ENCODE measurements at places on chromosomes 1 and 21.
A peak's percentile ranks its signal among the peaks of the same experiment; 100 is the strongest.

DNA sequence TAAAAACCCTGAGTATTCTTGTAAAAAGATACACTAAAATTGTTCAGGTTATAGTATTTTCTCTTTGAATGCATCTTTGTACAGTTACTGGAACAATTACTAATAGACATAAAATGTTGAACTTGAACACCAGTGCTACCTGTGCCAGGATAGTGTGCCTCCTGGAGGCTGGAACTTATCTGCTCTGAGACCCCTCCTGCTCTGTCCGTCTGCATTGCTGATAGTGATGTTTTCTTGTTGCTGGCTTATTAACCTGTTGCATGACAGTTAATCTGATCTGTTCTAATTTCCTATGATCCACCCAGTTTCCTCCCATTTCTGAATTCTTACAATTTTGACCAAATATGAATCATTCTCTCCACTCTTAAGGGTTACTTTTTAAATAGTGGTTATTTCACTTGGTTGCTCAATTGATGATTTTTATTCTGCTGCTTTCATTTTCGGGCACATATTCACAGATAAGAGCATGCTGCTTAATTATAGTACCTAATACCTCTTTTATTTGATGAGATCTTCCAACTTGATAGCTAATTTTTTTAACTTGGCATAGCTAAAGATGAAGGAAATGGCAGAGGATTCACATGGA, 101.4 kb downstream of the CC2D1B start:
- DNase-seq = no peak

DNA sequence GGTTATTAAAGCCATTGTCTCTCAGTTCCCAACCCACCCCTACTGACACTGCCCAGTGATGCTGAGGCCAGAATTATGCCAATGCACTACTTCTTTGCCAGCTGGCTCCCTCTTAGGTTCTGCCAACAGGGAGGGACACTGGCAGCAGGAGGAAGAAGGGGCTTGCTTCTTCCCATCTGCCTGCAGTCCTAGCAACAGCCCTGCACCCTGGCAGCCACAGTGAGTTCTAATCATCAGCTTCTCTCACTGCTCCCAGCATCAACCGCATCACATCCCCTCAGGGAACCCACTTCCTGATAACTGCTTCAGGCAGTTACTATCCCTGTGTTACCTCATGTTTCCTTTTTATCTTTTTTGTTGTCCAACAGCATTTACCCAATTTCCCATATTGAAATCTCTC, 86.2 kb downstream of the UBR4 start:
- no peak for DNase-seq

GRCh38 chr21:29571949-29572348, 273.2 kb downstream of the BACH1 start:
- no peak for DNase-seq

DNA sequence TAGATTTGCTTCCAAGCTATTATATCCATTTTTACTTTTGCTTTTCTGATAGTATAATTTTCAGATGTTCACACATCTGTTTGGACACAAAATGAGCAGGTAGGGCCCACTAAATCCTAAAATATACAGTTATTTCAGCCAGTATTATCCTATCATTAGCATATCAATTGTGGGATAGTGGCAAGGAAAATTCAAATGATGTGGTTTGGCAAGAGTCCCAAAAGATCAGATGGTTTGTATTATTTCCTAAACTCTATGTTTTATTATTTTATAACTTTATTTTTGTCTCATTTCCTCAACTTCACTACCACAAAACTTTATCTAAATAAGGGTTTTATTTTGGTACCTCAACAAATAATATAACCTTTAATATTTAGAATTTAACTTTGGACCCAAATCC, 1659.6 kb downstream of the NCAM2 start:
- DNase-seq = no peak

- no peak for DNase-seq
These were observed 69.7 kb downstream of the NFIA start for GRCh38 chr1:61152066-61152465.

DNA sequence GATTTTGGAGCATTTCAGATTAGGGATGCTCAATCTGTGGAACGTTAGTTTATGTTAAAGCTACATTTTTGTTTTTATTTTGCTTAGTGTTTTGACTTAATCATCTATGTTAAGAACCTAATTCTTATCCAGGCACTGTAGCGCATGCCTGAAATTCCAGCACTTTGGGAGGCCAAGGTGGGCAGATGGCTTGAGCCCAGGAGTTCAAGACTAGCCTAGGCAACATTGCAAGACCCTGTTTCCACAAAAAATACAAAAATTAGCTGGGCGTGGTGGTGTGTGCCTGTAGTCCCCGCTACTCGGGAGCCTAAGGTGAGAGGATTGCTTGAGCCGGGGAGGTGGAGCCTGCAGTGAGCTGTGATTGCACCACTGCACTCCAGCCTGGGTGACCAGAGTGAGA, 23.4 kb downstream of the FNBP1L start:
- DNase-seq = no peak

GRCh38 chr1:225410036-225410435, 17.8 kb downstream of the LBR start:
- DNase-seq = no peak

GRCh38 chr1:245679821-245680780, 525.3 kb downstream of the KIF26B start:
- DNase-seq = no peak

- DNase-seq = no peak
These were observed 125.5 kb downstream of the CHRM3 start for GRCh38 chr1:239511875-239512274.

DNA sequence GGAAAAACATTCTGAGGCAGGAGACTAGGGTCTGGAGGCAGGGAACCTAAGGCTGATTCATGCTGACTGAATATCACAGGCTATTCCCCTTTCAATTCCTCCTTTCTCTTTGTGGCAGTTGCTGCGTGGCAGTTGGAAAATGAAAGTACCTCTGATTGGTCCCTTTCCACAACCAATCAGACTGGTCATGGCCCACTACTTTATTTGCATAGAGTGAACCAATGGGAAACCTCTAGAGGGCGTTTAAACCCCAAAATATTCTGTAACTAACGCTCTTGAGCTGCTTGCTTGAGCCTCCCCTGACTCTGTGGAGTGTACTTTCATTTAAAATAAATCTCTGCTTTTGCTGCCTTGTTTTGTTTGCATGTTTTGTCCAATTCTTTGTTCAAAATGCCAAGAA, 27.7 kb upstream of the VN1R5 start:
- DNase-seq = no peak

- DNase-seq = no peak
These were observed 1.1 kb downstream of the CEP350 start for GRCh38 chr1:179955731-179956130.

DNA sequence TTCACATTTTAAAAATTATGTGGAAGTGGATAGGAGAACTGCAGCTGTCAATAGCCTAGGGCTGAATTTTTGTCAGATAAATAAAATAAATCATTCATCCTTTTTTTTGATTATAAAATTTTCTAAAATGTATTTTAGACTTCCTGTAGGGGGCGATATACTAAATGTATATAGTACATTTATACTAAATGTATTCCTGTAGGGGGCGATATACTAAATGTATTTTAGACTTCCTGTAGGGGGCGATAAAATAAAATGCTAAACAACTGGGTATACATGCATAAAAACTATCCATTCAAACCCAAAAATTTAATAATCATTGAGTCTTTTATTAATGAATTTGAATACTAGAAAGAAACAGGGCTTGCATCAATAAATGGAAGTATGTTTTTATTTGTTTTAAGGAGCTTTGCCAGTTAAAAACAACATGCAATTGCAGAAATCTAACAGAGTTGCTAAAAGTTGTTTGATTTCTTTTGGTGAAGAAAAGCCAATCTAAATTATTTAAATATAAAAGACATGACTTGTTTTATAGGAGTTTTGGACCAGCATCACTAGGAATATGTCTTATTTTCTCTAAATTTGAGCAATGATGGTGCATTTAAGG, 31.4 kb downstream of the CLCA1 start:
- peak; percentile 39 for DNase-seq

DNA sequence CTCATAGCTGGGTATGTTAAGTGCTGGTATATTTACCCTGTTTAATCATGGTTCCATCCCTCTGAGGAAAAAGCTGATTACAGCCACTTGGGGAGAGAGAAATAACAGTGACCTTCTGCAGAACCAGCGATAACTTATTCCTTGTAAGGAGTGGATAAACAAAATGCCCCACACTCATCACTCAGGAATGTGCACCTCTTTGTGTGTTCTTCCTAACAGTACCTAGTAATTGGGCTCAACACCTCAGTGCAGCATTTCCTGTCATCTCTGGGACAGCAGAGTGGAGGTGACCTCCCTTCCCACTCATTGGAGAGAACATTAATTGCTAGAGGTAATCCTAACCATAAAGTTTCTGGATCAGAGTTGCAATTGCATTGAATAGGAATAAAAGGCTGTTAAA, 112.5 kb upstream of the F3 start:
- DNase-seq = no peak

DNA sequence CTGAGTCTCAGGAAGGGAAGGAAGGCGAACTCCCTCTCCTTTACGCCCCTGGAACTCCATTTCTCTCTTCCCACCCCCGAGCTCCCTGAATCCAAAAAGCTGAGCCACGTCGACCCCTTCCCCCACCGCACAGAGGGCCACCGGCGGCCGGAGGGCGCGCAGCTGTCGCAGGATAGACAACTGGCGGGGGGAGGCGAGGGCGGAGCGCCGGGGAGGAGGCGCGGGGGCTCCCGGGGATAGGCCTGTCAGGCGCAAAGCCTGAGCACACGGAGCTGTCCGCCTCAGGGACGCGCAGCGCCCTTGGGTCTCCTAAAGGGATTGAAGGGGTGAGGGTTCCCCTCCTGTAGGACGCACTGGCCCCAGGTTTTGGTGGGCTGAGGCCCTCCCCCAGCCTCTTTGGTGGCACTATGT, 752 bp upstream of the ACTA1 start:
- no peak for DNase-seq

GRCh38 chr1:206748348-206749030, 22.1 kb upstream of the IL19 start:
- DNase-seq = no peak

- DNase-seq = peak; percentile 81
These were observed 63.1 kb downstream of the ACOT7 start for GRCh38 chr1:6330410-6330911.

DNA sequence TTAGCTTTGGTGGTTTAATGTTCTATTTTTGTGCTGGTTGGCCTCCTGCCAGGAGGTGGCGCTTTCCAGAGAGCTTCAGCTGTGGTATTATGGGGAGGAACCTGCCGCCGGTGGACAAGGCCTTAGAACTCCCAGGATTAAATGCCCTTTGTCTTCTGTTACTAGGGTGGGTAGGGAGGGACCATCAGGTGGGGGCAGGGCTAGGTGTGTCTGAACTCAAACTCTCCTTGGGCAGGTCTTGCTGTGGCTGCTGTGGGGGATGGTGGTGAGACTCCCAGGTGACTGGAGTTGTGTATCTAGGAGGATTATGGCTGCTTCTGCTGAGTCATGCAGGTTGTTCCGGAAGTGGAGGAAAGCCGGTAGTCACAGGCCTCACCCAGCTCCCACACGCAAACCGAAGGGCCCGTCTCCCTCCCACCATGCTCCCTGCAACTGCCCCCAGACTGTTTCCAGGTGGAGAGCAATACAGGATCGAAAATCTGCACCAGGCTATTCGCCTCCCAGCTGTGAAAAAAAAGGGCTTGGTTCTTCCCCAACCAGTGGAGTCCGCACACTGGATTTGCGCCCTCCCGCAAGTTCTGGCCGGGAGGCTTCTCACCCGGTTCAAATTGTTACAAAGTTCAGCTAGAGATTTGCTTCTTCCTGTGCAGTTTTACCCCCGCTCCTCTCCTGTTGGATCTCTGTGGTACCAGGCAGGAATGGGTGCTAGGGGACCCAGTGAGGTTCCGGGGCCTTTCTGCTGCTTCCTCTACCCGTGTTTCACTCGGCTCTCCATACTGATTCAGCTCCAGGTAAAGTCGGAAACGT, 220.5 kb downstream of the CENPF start:
- DNase-seq = no peak

GRCh38 chr1:75100481-75101092, 33.6 kb upstream of the LHX8 start:
- DNase-seq = no peak

- no peak for DNase-seq
These were observed 29.3 kb upstream of the COL6A2 start for GRCh38 chr21:46068516-46069079.

DNA sequence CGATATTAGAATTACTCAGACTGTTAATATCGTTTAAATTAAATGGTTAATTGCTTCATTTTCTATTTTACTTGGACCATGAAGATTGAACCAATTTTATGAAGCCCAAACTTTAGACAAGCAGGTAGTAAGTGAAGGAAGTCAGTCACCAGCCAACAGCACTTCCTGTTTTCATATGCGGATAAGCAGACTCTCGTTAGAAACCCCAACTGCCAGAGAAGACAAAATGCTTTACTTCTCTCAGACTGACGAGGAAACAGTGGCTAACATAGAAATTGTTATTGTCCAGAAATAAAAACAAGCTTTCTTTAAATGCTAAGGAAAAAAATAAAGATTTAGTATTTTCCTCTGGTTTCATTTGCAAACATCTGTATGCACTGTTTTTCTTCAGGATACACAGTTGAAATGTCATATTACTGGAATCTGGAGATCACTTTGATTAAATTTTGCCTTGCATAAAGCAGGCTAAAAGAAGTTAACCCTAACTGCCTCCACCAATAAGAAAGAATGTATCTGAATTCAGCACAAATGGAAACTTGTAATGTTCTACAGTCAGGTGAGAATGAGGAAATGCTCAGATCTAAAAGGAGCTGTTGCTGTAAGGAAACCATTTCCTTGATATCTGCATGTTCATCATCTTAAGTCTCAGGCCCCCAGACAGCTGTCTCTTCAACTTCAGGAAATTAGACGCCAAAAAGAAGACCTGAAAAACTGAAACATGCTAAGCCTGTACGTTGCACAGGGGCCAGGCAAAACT, 129.8 kb upstream of the SAMSN1 start:
- DNase-seq = no peak

DNA sequence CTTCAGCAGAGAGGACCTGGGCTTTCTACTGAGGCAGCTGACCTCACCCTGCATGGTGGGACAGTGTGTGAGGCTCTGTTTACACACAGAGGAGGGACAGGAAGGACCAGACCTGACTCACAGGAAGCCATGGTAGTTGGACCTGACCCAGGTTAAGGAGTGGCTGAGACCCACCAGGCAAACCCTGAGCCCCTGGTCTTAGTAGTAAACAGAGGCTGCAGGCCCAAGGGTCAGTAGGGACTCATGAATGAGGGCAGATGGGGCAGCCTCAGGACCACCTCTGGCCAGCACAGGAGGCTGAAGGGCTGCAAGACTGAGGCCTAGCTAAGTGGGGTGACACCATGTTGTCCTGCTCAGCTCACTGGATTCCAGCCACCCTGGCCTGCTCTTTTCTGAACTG, 273.2 kb downstream of the GRIK3 start:
- DNase-seq = no peak

GRCh38 chr1:176450526-176450925, 12.4 kb upstream of the PAPPA2 start:
- DNase-seq = no peak

- DNase-seq = peak; percentile 32
These were observed 39.2 kb downstream of the CDK18 start for GRCh38 chr1:205543351-205544301.

DNA sequence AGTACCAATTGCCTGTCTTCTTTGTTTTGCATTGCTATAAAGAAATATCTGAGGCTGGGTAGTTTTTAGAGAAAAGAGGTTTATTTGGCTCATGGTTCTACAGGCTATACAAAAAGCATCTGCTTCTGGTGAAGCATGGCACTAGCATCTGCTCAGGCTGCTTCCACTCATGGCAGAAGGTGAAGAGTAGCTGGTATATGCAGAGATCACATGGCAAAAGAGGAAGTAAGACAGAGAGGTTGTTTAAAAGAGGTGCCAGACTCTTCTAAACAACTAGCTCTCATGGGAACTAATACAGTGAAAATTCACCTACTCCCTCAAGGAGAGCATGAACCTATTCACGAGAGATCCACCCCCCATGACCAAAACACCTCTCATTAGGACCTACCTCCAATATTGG, 56.7 kb upstream of the GUCA2B start:
- DNase-seq = no peak

Measured in NCI-H446 treated with DMSO at 0.1 percent for 48 hours (cell line).